Activated gamma-delta T cell treated with Interleukin-2 at 50 U/mL for 16 hours (primary cell): ENCODE measurements at places on chromosomes 2 and 18.

DNA sequence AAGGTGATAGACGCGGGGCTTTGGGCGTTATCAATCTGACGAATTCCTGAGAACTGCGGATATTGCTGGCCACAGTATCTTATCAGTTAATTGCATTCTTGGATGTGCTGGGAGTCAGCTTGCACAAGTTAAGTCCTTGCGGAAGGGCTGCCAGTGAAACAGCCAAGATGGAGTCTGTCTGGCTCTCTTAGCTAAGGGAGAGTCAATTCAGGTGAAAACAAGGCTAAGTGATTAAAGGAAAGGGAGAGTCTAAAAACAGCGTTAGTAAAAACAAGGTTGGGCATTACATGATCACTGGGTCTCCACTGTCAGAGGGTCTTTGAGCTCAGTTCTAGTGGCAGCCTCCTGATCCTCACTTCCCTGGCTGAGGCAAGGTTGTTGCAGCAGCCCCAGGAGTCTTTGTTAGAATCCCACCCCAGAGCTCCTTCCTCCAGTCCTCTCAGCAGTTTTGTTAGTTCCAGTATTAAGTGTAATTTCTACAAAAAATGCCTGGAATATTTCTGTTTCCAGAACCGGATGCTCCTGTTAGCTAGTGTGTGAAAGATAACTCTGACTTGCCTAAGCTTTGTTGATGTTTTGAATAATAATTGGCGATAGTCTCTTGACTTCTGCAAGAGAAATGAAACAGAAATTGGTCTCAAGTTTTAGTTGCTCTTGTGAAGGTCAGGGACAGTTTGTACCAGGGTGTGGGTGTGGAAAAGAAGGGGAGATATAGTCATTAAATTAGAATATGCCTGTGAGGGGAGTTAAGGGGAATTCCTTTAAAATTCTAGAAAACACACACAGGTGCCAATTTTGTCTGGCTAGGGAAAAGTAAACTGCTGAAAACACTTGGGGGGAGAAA lies 10.6 kb downstream of the CFLAR start:
- no peak for DNase-seq

DNA sequence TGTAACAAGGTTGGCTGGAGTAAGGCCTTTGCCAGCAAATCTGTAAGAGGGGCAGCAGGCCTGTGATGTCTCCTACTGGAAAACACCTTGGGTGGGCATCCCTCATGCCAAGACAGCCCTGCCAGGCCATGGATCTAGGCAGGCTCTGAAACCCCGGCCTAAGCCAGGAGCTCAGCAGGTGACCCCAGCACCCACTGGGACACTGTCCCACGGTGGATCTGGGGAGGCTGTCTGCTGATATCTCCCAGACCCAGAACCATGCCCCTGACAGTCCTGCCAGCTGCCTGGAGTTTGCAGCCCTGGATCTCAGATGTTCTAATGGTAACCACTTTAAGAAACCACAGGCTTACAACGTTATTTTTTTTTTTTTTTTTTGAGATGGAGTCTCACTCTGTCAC lies 117.7 kb downstream of the ZNF516 start:
- DNase-seq = no peak

DNA sequence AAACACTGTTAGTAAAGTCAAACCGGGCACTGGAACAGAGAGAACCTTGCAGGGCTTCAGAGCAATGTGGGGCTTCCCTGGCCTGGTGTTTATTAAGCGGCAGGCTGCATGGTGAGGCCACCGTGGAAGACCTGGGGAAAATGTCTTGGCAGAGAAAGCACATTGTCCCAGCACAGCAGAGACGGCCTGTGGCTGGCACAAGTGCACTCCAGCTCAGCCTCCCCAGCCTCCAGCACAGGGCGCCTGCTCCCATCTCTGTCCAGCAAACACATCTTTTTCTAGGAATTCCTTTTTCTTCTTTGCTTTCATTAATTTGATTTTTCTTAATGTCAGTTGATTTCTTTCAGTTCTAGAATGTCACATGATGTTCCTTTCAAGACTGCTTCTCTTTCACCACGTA lies 138.2 kb upstream of the NFATC1 start:
- no peak for DNase-seq

- no peak for DNase-seq
These were observed 95.2 kb downstream of the TFCP2L1 start for GRCh38 chr2:121189661-121190381.

DNA sequence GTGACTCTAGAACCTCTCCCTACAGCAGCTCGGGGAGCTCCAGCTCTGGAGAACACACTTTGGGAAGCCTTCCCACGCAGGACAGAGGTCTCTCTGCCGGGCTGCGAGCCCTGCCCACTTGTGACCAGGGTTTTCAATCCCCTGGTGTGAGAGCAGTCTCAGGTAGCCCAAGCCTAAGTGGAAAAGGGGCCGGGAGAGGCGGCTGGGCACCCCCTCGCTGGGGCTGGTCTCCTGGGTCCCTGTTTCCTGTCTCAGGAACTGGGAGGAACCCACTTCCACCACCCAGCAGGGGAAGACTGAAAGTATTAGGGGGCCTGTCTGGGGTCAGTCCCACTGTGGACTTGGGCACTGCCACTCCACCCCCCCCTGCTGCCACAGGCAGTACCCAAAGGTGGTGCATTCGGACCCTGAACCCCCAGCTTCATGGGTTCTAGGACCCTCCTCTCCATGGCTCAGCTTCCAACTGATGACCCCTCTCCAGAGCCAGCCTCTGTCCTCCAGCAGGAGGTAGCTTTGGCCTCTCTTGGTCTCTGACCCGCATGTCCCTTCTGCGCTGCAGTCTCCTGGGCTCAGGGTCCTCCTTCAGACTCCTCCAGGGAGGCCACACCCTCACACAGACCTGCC lies 70.0 kb downstream of the RRM2 start:
- DNase-seq = no peak

GRCh38 chr2:214853906-214854305 lies 44.4 kb upstream of the BARD1 start:
- no peak for DNase-seq

GRCh38 chr2:96950381-96951124 lies 35.8 kb downstream of the FAM178B start:
- no peak for DNase-seq
